WERI-Rb-1 (cell line): ENCODE measurements at places on chromosomes 12 and 14.
A peak's percentile ranks its signal among the peaks of the same experiment; 100 is the strongest.

DNA sequence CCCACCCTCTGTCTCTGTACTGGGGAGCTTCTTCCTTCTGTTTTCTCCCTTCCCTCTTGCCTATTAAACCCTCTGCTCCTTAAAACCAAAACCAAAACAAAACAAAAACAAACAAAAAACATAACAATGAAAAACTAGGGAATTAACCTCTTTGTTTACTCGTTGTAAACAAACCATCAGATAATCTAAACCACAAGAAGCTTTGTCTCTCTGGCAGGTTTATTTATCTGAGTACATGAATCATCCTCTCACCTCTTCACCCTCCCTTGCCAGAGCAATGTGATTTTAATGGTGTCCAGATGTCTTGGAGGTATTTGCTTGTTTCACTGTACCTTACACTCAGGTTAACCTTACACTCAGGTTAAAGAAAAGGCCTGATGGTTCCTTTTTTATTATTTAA lies 66.1 kb downstream of the DYRK2 start:
- no peak for DNase-seq

GRCh38 chr12:26455936-26456574 lies 260.7 kb downstream of the SSPN start:
- no peak for DNase-seq

DNA sequence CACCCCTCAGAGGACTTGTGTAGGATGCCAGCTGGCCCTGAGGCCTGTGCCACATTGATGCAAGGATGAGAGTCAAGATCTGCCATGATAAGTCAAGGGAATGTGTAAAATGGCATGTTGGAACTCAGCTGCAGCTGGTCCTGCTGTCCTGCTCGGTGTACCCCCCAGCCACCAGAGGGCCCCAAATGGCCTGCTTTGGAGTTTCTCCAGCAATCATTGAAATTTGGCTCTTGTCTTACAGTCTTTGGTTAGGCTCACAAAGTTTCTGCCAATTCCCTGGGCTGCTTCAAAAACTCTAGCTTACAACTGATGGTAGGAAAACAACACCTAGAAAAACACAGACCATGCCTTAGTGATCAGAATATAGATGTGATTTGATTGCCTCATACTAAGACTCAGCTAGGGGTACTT lies 76.8 kb downstream of the HSD17B6 start:
- DNase-seq = peak; percentile 57

- DNase-seq = no peak
These were observed 27.2 kb upstream of the AP4S1 start for GRCh38 chr14:30998100-30998706.

DNA sequence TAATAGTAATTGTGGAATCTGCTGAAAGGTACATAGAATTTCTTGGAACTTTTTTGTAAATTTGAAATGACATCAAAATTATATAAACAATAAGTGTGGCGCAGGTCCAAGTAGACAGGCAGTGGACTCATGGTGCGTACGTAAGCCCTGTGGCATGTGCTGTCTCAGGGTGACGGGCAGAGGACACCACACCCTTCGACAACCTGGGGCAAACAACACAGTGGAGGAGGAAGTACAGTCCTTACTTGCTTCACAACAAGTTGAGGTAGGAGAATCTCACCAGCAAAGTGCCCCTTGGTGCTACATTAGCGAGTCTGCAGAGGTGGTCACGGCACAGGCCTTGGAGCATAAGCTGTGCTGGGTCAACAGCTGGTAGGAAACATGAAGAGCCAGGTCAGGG lies 180.9 kb downstream of the AEBP2 start:
- DNase-seq = no peak

DNA sequence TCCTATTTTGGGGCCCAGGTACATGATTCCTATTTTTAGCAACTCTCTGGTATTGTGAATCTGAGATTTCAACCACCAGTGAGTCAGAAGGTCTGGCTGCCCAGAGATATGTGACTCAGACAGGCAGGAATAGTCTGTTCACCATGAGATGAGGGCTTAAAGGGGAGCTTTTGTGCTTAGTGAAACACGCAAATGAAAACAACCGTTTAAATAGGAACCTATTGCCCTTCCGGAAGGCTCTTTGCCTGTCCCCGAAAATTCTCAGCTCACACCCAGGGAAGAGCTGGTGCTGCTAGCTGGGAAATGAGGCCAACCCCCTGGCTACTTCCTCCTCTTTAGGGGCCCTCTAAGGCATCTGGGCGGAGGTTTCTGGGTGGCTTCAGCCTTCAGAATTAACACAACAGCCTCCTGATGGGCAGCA lies 283.6 kb downstream of the CACNA1C start:
- no peak for DNase-seq

- no peak for DNase-seq
These were observed 4.1 kb upstream of the RHOJ start for GRCh38 chr14:63200035-63200740.

GRCh38 chr12:6858799-6859198 lies 6.8 kb downstream of the USP5 start:
- no peak for DNase-seq
